ENCODE measurements at places on chromosomes 11 and 22. TPM values are rescaled to one million over a fixed set of nuclear protein-coding genes. Genes with fewer than 3 reads are reported as not detected.

Gene BATF2
- not detected for total RNA-seq

Gene PLAAT4
- 1.8 TPM for total RNA-seq

Gene P2RY6
- total RNA-seq = 0.20 TPM

Gene PHETA2
- 2.2 TPM for total RNA-seq

Gene MRGPRX3
- not detected for total RNA-seq

- DNase-seq = no peak
These were observed 12.1 kb downstream of the TAF1D start for GRCh38 chr11:93729129-93729616.

DNA sequence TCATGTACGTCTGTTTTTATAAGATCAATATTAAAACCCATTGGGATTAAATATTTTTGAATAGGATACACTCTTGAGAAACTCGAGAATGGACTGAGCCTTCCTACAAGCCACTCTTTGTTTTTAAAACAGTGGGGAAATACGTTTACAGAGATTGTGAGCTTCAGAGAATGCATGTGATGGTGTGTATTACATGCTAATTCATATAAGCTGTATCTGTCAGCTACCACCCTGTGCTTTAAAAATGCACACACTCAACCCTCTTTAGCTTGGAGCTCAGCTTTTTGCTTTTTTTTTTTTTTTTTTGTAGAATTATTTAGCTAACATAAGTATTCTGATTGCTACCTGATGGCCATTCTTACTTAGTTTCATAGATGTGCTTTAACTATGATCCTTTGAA, 46.3 kb upstream of the ASPHD2 start:
- DNase-seq = no peak

DNA sequence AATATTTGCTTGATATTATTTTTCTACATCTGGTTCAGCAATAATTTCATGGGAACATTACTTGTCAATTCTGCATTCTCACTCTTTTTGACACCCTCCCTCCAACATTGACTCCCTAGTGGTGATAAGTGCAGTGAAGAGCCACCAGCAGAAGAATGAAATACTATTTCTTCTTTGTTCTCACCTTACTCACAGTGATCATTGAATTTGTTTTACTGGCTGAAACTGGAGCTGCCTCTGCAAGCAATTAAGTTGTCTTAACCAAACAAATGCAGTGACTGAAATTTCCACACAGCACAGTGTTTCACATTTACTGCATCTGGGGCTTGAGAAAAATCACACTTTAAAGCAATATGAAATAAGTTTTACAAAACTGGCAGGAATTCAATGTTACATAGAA, 189.8 kb downstream of the JRKL start:
- no peak for DNase-seq

DNA sequence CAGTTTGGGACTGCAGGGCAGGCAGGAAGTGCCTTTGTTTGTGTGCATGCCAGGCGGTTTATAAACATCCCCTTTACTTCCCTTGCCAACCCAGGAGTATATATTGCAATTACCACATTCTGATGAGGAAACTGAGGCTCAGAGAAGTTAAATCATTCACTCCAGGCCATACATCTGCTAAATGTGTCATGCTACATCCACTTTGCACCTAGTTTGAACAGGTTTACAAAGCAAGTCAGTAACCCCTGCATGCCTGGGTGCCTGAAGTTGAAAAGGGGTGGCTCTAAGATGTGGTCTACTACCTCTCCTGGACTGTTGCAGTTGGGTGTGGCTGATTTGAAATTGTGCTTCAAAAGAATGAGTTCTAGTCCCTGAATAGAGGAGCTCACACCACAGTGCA, 23.6 kb downstream of the FLI1 start:
- no peak for DNase-seq

GRCh38 chr11:65952052-65952521, 6.8 kb downstream of the TSGA10IP start:
- DNase-seq = no peak

DNA sequence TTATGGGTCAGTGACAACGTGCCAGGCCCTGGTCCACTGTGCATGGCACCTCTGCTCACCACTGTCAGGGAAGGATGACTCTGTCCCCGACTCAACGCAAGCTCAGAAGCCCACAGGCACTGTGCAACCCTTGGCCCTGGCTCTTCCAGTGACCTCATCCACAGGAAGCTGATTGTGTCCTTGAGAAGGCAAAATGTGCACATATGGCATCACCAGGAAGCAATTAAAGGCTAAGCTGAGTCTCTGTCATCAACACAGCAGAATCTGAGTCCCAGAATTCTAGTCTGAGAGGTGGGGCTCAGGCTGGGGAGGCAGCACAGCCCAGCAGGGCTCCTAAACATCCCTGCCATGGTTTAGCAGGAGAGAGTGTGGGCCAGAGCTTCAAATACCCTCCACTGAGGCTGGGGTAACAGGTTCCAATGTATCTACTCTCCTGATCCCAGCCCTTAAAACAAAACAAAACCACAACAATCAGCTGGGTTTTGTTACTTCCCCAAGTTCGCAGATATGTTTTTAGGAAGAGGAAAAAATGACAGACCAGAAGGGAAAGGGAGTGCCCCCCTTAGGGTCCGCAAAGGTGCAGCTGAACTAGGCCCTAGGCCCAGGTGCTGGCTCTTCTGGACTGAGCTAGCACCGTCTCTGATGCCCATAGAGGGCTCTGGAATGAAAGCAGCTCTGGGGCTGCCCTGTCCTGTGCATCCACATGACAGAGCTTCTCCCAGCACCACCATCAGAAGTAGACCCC, 33.5 kb upstream of the GNAZ start:
- no peak for DNase-seq

DNA sequence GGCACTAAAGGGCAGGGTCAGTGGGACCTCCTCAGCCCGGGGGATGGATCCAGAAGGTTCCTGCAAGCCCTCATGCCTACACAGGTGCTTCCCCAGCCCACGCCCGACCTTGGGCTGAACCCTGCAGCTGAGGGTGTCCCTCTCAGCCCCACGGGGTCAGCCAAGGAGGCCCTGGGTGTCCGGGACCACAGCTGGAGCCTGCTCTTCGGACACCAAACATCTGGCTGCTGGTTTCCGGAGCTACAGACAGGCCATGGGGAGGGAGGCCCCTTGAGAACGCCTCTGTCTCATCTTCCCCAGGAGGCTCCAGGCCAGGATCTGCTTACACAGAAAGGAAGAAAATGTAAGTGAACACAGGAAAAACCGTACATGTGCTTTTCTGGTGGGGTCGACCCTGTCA, 355.7 kb downstream of the MN1 start:
- DNase-seq = no peak

GRCh38 chr11:94400050-94400449, 1.2 kb downstream of the GPR83 start:
- no peak for DNase-seq

- no peak for DNase-seq
These were observed 20.3 kb downstream of the IFITM10 start for GRCh38 chr11:1730059-1730629.

GRCh38 chr22:24730864-24731263, 43.7 kb downstream of the PIWIL3 start:
- no peak for DNase-seq

- no peak for DNase-seq
These were observed 27.2 kb upstream of the KCNJ11 start for GRCh38 chr11:17415523-17416104.

DNA sequence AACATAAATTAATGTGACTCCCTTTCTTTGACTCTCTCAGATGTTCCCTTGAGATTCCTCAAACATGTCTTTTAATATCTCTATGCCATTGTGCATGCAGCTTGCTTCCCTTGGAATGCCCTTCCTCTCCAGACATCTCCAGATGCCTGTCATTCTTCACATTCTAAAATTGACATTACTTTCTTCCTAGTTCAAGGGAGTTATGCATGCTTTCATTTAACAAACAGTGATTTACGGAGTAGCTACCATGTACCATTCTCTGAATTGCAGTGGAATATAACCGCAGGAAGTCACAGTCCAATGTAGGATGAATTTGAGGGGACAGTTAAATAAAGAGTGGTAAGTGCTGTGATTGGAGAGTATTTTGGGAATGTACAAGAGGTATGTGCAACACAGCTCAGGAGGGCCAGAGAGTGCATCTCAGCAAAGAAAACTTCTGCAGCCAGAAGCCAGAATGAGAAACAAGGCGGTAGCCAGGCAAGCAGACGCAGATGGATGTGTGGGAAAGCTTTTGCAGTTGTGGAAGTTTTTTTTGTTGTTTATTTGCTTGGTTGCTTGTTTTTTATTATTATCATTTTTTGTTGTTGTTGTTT, 18.7 kb downstream of the MMP10 start:
- no peak for DNase-seq

DNA sequence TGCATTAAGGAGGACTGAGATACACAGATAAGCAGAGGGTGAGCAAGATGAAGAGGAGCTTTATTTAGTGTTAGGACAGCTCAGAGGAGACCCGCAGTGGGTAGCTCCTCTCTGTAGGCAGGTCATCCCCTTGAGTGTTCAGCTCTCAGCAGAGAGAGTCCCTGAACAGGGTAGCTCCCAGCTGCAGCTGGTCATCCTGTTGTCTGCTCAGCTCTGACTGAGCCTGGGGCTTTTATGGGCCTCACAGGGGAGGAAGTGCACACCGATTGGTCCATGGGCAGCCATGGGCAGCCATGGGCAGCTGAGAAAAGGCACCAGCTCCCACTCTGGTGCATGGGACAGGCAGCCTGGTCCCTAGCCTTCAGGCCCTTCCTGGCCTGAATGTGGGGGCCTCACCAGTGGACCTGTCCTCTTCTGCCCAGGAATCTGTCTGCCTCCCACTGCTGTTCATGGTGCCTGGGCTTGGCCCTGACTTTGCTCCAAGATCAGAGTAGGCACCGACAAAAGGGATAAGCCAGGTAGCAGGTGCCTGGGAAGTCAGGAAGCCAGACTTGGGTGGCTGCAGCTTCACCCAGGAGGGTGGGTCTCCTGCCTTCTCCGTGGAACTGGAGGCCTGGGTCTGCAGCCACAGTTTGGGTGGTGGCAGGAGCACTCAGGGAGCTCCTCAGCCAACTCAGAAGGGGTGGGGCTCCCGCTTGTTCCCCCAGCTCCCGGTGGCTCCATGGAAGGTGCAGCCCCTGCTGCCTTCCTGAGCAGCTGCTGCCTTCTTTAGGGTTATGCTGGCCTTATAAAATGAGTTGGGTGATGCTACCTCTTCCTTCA, 54.7 kb downstream of the MYEOV start:
- DNase-seq = peak; percentile 59

DNA sequence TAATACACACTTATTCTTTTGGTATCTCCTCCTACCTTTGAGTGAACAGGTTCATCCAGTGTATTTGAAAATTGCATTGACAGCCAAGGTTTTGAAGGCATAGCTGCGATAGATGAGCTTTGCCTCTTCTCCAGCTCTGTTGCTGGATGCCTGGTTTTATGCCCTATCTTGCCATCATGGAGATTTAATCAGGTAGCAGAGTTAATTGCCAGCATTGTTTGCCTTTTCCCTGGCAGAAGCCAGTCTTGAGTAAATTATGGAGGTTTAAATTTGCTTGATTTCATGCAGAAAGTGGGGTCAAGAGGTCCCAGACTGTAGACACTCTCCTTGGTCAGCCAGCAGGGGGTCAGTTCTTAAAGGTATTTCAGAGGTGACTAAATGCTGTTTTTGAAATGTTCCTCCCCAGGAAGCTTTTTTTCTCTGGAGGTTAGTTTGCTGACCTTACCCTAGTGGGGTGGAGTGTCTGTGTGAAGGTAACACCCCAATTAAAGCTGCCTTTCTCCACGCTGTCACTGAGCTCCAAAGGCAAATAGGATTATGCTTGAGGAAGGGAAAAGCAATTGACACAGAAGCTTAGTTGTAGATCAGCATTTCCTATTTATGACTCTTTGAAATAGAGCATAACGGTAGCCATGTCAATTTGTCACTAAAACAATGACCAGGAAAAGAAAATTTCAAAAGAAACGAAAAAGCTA, 96.0 kb downstream of the EXT2 start:
- no peak for DNase-seq

- DNase-seq = peak; percentile 86
These were observed 28.8 kb downstream of the KIAA0930 start for GRCh38 chr22:45211848-45212247.

GRCh38 chr11:73652856-73653559, 6.6 kb downstream of the PLEKHB1 start:
- DNase-seq = no peak

GRCh38 chr11:67376873-67377808, 3.7 kb upstream of the CLCF1 start:
- no peak for DNase-seq

GRCh38 chr11:36711104-36711825, 113.2 kb upstream of the RAG2 start:
- DNase-seq = no peak
